ENCODE measurements at places on chromosomes 6 and 20.

DNA sequence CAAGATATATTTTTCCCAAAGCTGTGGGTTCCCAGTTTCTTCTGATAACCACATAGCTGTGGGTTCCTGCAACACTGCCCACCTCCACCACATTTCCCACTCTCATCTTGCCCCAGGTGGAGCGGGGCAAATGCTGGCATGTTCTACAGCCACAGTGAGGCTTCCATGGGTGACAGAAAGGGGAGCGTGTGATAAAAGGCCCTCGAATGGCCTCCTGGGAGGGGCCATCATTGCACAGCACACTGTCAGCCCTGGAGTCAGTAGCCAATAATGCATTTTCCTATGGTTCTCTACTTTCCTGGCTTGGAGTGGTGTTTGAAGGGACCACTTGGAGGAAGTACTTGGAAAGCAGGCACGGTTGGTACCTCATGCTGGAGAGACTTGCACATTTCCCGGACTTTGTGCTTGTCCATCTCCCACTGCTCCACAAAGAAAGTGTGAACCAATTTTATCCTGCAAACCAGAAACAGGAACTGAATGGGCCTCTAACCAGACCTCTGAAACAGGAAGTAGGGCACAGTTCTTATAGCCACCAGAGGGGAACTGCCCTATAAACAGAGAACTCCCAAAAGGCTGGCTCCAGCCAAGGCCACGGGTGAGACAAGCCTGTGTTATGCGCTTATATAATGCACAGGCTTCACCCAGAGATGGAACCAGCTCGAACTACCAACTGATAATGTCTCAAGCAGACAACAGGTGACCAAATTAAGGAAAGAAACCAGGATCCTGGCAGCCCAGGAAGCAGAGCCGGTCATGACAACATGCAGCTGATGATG, 8.6 kb downstream of the MAP3K5 start:
- DNase-seq, result no peak

GRCh38 chr6:129276461-129276860, 393.5 kb downstream of the LAMA2 start:
- no peak for DNase-seq

GRCh38 chr20:43870484-43870883, 44.2 kb upstream of the TOX2 start:
- no peak for DNase-seq

DNA sequence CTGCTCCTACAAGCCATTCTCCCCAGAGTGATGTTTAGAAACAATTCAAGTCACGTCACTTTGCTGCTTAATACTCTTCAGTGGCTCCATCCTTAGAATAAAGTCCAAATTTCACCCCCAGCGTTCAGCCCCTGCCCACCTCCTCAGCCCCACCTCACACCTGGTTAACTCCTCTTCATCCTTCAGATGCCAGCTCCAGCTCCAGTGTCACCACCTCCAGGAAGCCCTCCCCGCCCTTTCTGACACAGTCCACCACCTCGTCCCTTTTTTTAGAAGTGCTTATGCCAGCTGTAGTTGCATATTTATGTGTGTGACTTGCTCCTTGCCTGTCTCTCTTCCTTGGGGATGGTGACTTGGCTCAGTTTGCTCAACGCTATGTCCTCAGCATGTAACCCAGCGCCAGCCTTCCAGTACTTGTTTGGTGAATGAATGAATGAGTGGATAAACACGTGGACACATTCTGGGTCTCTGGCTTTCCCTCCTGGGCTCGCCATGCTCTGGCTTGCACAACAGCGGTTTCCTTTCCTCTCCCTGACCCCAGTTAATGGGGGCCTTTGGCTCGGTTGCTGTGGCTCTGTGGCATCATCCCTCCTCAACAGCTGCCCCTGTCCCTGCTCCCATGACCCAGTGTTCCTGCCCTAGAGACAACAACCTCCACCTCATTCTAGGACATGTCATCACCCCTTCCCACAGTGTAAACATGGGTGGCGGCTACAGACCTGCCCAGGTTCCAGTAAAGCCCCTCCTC, 3.7 kb upstream of the IP6K3 start:
- no peak for DNase-seq

DNA sequence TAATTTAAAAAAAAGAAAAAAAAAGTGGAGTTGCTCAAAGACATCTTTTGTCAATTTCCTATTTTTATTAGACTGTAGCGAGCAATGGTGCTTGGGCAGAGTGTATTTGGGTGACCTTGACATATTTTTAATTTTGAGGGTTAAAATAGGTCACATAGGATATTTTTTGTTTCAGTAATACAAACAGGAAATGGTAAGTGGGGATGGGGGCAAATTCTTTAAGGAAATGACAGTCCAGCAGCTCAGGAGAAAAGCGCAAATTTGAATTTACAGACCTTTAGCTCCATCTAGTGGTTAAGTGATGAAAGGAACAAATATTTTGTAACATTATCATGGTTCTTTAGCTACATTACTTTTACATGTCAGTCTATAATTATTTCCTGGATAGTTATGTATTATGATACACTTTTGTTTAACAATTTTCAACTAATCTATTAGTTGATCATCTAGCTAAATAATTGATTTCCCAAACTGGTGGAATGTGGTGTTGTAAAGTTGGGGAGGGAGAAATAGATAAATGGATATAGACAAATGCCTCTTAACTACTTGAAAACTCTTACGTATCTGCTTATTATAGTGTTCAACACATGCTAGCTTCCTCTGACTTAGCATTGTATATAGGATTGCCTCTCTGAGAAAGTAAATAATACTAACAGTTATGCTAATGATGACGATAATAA, 10.0 kb downstream of the CITED2 start:
- DNase-seq, result no peak

- DNase-seq, result no peak
Measured at GRCh38 chr20:24098886-24099285, 110.3 kb upstream of the GGTLC1 start.

DNA sequence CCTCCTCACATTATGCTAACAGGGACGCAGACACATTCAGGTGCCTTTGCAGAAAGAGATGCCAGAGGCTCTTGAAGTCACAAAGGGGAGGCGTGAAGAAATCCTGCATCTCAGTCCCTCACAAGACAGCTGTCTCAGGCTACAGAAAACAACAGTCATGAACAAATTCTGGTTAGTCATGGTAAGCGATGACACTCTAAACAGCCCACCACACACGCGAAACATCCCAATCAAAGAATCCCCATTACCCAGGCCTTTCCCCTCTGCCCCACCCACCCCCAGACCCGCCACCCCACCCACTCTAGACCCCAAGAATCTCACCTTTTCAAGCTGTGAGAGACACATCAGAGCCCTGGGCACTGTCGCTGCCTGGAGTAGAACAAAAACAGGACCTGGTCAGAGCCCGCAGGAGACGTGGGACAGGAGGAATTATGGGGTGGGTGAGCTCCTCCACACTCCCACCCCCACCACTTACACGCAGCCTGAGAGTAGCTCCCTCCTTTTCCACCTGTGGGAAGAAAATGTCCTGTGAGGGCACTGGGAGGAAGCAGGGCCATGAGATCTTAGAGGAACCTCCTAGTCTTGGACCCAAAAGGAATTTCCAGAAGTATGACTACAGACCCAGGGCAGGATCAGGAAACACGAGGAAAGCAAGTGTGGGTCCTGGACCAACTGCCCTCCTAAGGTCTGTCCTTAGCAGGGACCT, 2.7 kb downstream of the HLA-B start:
- DNase-seq, result no peak

DNA sequence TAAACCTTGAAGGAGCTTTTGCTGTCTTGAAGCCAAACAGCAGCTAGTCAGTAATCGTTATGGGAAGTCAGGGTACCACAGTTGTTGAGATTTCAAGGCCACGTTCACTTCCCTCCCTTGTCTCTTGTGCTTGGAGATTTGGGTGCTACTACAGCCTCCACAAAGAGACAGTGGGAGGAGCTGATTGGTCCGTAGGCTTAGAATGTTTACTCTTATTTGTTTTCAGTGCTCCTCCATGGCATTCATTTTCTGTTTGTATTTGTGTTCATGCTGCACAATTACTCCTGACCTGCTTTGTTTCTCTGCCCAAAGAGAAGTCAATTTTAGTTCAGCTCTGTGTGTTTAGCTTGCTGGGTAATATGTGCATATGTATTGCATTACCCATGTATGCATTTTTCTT, 147.7 kb downstream of the PRL start:
- DNase-seq, result no peak

DNA sequence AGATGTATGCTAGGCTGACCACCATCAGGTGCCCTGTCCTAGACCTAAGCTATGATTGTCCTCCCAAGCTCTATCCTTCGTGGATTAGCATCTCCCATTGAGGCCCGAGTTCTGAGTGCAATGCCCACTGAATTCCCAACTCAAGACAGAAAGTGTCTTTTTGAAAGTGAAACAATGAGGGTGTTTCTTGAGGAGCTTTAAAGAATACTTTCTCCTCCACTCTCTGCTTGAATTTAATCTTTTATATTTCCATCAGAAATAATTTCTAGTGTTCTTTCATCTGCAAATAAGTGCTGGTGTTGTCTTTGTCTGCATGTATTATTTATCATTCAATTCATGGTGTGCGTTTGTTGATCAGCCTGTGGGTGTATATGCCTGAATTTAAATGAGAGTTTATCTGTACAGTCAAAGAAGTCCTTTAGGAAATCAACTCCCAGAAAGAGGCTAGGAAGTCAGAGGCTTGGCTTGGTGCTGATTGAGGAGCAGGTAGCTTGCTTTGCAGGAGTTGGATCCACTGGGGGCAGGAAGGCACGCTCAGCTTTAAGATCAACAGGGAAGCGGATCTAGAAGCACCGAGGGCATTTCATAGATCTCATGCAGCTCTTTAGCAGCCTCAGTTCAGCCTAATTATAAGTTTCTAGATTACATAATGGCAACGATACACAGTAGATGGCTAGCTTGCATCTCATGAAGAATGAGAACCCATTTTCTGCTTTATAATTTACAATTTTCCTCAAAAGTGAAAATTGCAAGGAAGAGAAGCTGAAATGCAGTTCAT, 36.0 kb upstream of the CCN6 start:
- no peak for DNase-seq

DNA sequence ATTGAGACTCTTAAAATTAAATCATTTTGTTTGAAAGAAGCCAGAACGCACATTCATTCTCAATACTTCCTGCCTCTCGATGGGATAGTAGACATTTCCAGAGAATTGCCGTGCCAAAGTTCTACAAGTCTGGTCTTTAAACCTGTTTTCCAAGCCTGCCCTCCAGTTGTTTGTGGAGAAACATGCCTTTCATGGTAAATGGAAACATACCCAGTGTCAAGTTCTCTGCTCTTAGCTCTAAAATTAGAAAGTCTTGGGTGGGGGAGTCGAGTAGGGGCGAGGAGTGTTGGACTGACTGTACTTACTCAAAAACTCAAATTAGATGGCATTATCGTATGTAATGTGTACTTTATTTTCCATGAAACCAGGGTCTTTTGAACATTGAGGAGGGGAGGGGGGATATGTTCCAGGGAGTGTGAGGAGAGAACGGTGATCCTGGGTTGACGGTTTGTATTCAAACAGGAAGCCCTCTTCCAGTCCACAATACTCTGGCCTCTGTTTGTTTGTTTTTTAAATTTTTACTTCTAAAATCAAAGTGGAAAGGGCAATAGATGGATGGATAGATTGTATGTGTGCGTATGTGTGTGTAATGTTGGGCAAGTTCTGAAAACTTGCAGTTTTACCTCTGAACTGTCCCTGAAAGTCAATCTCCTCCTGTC, 106.8 kb upstream of the ARMC2 start:
- no peak for DNase-seq

DNA sequence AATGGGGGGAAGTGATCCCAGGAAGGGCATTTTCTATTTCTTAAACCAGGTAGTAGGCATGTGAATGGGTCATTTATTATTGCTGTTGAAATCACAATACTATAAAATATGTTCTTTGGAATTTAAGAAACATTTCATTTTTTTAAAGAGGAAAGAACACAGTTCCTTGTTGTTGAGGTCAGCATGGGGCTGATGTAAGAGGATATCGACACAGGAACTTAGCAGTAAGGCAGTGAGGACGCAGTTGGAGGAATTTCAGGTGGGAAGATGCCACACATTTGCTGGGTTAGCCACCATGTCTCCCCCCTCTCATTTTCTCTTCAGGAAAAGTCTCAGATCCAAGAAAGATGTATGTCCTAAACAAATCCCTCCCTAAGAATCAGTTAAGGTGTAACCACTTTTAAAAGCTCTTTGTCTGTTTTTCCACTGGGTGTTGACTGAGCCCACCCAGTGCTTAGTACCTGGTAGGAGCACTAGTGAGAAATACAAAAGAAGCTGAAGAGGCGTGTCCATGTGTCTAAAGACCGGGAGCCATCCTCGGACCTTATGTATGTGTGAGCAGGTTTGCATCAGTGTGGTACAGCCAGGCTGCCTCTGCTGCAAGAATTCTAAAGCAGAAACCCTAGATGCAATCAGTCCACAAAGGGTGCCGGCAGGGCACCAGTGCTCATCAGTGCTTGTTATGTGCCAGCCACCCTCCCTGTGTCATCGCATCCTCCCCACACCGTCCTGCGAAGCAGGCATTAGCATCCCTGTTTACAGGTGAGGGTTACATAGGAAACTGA, 98.9 kb downstream of the TCP11 start:
- no peak for DNase-seq

- DNase-seq, result no peak
Measured at GRCh38 chr20:32522776-32523612, 62.1 kb downstream of the NOL4L start.

DNA sequence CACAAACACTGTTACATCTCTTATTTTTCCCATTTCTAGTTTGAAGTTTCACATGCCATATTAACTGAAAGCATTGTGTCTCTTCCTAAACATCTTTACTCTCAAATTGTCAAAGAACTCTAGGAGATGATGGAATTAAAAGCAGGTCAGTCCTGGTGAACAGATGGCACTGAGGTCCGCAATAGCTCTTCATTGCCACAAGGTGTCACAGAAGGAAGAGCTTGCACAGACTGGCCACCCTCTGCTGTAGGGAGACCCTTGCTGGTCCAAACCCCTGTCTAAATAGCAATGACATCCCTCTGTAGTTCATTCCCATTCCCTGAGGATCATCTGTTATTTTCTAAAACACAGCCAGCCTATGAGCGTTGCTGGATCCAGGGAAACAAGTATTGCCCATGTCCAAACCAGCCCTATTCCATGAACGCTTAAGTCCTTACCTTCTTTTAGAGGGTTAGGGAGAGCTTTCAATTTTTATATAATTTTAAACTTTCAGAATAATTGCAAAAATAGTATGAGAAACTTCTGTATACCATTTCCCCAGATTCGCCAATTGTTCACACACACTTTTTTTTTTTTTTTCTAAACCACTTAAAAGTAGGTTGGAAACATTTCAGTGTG, 10.1 kb upstream of the HDAC2 start:
- no peak for DNase-seq

- DNase-seq, result no peak
Measured at GRCh38 chr6:14542670-14543366, 425.2 kb downstream of the CD83 start.

DNA sequence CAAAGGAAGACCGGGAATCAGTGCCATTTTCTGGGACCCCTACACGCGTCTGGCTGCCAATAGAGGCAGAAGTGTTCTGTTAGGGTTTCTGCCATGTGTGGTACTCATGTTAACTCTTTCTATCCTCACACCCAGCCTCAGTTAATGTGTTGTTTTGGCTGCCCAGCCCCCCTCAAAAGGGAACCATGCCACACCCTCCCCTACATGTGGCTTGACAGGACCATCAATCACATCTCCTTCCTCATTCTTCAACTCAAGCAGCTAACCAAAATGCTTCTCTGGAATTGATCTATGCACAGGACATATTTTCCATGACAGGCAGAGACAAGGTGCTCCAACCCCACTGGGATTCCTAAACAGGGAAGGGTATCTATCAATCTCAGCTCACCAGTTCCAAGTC, 22.0 kb downstream of the AHCY start:
- DNase-seq, result no peak

GRCh38 chr6:111406200-111406721, 76.8 kb downstream of the REV3L start:
- no peak for DNase-seq

Data from BJ (cell line).